ENCODE measurements at places on chromosomes 5 and 9.

DNA sequence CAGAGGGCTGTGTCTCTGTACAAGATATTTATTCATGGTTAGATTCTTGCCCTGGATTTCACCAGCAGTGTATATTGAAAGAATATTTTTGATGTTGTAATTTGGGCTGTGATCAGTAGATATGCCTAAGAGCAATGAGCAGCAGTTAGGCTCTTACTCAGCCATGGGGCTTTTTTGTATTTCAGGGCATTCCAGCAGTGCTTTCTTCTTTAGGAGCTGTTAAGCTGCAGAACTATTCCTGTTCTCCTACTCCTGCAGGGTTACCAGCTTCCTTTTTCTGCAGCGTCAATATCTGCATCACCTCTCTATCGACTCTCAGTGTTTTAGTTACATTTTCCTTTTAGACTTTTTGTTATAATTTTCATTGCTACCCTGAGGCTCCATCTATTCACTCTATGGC lies 206.2 kb downstream of the SLCO4C1 start:
- no peak for DNase-seq

DNA sequence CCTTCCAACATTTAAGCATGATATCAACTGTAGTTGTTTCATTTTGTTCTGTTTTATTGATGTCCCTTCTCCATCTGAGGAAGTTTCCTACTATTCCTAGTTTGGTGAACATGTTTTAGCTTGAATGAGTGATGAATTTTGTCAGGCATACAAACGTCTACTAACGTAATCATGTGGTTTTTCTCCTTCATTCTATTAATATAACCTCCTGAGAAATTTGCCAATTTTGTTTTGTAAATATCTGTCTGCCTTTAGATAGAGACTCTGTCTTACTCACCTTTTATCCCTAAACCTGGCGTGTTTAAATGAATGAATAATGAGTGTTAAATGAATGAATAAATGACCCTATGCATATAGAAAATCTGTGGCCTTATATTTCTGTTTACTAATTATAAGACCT lies 26.5 kb upstream of the NREP start:
- DNase-seq, result no peak

- no peak for DNase-seq
Measured at GRCh38 chr9:36881743-36882441, 152.2 kb downstream of the PAX5 start.

- no peak for DNase-seq
Measured at GRCh38 chr9:80501635-80502034, 929.9 kb downstream of the TLE4 start.
